Upper lobe of right lung (tissue), 1 donor: ENCODE measurements at places on chromosomes 5 and 9. TPM values are rescaled to one million over a fixed set of nuclear protein-coding genes. Genes with fewer than 3 reads are reported as not detected.

GRCh38 chr9:89680547-89681467 is 76.0 kb downstream of the GADD45G start:
- no peaks in the 10 kb centered on the region for H3K27me3 ChIP-seq
- DNase-seq = no peak
- H3K27ac ChIP-seq = no peak overlapping the region
- H3K4me1 ChIP-seq = peaks cover 16% of the 10 kb centered on the region

- H3K4me1 ChIP-seq = peaks cover 29% of the 10 kb centered on the region
- H3K36me3 ChIP-seq = peaks cover 9% of the 10 kb centered on the region
- no peak overlapping the region for H3K27ac ChIP-seq
- no peak for DNase-seq
- peak overlapping the region; percentile 60 for H3K4me3 ChIP-seq
- no peaks in the 10 kb centered on the region for H3K27me3 ChIP-seq
Measured at GRCh38 chr9:89312222-89312571, 1.2 kb downstream of the CKS2 start.

The CARTPT gene
- not detected for total RNA-seq

The NCBP1 gene
- 25.4 TPM for total RNA-seq

DNA sequence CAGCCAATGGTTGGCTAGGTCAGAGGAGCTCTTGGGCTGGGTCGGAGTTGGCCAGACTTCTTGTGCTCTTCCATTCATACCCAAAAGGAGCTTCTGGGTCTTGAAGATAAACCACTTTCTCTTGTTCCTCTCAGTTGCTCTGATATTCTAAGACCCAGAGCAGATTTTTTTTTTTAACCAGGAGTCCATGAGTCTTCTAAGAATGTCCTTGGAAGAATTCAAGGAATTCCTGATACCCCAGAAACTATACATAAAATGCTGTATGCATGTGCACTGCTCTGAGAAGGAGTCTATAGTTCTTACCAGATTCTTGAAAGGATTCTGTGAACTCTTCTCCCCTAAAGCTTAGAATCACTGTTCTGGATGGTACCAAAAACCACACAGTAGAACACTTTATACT is 9.9 kb upstream of the PALM2AKAP2 start:
- no peak overlapping the region for H3K4me3 ChIP-seq
- H3K27ac ChIP-seq = no peak overlapping the region
- H3K36me3 ChIP-seq = no peaks in the 10 kb centered on the region
- H3K27me3 ChIP-seq = no peaks in the 10 kb centered on the region
- no peak for DNase-seq

The SVEP1 gene
- total RNA-seq = 88.1 TPM

The C5orf34 gene
- 2.6 TPM for total RNA-seq

The CLIC3 gene
- total RNA-seq = 80.7 TPM

The ZFAND5 gene
- 204 TPM for total RNA-seq

GRCh38 chr9:116165912-116166311 is 12.3 kb downstream of the PAPPA start:
- no peak overlapping the region for H3K27ac ChIP-seq
- H3K27me3 ChIP-seq = no peaks in the 10 kb centered on the region
- no peaks in the 10 kb centered on the region for H3K36me3 ChIP-seq
- H3K4me1 ChIP-seq = no peaks in the 10 kb centered on the region
- DNase-seq = no peak

The GPR150 gene
- total RNA-seq = 0.49 TPM

DNA sequence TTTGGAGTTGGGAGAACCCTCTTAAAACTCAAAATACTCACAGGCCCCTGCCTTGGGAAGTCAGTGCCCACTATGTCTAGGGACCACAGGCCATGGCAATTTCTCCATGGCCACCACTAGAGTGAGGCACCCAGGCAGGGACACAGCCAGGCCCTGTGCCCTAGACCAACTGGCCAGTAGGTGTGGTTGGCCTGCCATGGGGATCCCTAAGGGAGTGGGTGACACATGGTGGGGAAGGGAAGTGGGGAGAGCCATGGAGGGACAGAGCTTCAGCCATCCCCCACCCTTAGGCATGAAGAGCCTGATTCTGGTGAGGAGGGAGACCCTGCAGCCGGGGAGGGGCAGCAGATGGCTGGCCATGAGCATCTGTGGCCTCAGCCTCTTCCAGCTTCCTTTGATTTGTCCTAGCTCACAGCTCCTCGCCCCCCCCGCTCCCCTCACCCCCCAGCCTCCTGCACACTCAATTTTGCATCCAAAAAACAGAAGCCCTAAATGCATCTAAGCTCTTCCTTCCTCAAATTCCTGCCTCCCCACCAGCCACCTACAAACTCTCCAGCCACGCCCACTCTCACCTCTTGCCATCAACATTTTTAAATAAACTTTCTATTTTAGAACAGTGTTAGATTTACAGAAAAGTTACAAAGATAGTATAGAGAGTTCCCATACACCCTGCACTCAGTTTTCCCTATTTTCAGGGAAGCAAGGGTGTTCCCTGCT is 1.6 kb upstream of the DBN1 start:
- H3K4me3 ChIP-seq = no peak overlapping the region
- H3K27me3 ChIP-seq = no peaks in the 10 kb centered on the region
- no peaks in the 10 kb centered on the region for H3K36me3 ChIP-seq
- H3K27ac ChIP-seq = no peak overlapping the region
- peaks cover 33% of the 10 kb centered on the region for H3K4me1 ChIP-seq
